ENCODE measurements at places on chromosomes 1 and 21.

GRCh38 chr1:8580566-8580965 is 236.9 kb downstream of the RERE start:
- DNase-seq = no peak

DNA sequence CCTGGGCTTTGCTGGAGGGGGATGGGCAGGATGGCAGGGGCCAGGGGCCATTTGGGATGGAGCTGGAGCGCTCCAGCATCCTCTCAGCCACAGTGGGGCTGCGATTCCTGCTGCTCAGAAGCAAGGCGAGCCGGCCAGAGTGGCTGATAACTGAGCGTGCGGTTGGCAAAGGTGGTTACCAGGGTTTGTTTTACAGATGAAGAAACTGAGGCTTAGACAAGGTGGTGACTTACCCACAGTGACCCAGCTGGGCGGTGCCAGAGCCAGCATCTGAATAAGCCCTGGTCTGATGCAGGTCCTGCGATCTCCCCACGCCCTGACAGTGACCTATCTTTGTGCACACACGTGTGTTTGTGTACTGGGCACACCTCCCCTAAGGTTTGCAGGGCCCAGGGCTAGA is 5.9 kb upstream of the PRXL2B start:
- no peak for DNase-seq

GRCh38 chr1:234875328-234875952 is 253.2 kb downstream of the TOMM20 start:
- DNase-seq = no peak

GRCh38 chr21:35882791-35883240 is 177.5 kb downstream of the SETD4 start:
- DNase-seq = peak; percentile 46

DNA sequence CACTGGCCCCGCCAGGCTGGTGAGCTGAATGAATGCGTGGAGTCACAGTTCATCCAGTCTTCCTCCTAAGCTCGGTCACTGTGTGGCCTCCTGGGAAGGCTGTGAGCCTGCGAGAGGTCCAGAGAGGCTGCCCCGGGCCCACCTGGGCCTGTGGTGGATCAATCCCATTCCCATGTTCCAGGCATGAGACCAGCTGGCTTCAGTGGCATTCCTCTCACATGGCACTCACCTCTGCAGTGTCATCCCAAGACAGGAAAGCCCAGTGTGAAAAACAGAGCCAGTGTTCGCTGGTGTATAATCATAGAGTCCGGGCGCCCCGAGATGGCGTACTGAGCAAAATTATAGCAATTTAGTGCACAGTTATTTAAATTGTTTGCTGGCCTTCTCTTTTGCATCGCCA is 37.6 kb upstream of the EPHA8 start:
- DNase-seq = no peak

GRCh38 chr1:69707103-69707502 is 139.4 kb downstream of the LRRC7 start:
- DNase-seq = no peak

DNA sequence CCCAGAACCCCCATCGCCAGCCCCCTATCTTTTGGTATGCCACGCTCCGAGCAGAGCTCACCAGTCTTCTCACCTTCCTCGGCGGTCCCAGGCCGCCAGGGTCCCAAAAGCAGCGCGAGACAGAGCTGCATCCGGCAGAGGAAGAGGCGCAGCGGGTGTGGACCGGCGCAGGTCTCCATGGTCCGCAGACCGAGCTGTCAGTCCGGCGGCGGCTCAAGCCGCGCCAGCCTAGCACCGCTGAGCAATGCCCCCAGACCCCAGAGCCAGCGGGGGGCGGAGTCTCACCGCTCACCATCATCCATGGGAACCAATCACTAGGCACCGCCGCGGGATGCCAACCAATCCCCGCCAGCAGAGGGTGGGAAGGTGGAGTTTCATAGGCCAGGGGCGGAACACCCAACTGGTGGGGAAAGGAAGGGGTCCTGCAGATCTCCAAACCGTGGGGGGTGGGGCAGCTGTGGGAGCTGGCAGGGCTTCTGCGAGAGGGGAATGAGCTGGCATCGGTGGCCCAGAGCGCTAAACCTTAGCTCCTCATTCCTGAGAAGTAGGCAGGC is at the start of gene EPHA10:
EPHA10 (minus strand) TSS at position 233 of the 554 bp plus-strand sequence; CDS start at position 179, 54 bp downstream.
- DNase-seq = no peak

DNA sequence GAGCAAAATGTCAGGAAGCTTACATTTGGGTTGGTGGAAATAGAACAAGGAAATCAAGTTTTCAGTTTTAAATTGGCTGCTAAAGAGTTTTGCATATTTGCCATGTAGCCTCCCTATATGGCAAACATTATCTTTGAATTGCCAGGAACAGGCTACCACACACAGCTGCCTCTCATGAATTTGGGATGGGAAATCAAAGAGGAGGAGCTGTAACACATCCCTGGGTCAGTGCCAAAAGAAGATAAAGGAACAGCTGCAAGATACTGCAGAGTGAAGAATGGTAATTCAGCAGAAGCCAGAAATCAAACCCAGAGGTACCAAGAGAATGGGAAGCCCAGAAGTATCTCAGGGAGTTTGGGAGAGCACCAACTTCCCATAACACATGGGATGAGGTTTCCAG is 18.6 kb upstream of the RASAL2 start:
- DNase-seq = no peak

DNA sequence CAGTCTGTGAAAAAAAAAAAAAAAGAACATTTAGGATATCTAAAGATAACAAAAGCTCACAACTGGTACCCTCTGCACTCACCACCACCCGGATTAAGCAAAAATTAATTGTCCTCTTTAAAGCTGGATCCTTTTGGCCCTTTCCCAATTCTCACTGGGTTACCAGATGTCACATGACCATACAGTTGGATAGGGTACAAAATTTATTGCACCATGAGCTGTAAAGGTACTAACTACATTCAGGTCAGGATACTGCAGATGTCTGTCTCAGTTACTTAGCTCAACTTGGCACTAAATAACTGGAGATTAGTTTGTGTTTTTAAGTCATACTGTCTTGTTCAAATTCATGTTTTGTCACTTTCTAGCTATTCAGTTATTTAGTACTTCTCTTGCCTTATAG is 96.3 kb downstream of the GPATCH2 start:
- no peak for DNase-seq

GRCh38 chr1:236753516-236753915 is 41.6 kb upstream of the MTR start:
- DNase-seq = peak; percentile 60

GRCh38 chr1:208537198-208537597 is 293.0 kb upstream of the PLXNA2 start:
- no peak for DNase-seq

- DNase-seq = peak; percentile 39
These were observed 93.4 kb upstream of the CSF3R start for GRCh38 chr1:36576118-36576517.

GRCh38 chr21:37758982-37759381 is 157.3 kb downstream of the KCNJ6 start:
- DNase-seq = peak; percentile 74
